ENCODE measurements at places on chromosomes 12 and 14.

GRCh38 chr14:24260026-24260779, 2.8 kb downstream of the TGM1 start:
- ATAC-seq, result no peak

- no peak for ATAC-seq
Observed at GRCh38 chr12:121003650-121004049, 12.6 kb downstream of the C12orf43 start.

- ATAC-seq, result no peak
Observed at GRCh38 chr14:71113376-71113775, 206.1 kb downstream of the PCNX1 start.

GRCh38 chr14:35193161-35193560, 70.8 kb downstream of the PRORP start:
- no peak for ATAC-seq

DNA sequence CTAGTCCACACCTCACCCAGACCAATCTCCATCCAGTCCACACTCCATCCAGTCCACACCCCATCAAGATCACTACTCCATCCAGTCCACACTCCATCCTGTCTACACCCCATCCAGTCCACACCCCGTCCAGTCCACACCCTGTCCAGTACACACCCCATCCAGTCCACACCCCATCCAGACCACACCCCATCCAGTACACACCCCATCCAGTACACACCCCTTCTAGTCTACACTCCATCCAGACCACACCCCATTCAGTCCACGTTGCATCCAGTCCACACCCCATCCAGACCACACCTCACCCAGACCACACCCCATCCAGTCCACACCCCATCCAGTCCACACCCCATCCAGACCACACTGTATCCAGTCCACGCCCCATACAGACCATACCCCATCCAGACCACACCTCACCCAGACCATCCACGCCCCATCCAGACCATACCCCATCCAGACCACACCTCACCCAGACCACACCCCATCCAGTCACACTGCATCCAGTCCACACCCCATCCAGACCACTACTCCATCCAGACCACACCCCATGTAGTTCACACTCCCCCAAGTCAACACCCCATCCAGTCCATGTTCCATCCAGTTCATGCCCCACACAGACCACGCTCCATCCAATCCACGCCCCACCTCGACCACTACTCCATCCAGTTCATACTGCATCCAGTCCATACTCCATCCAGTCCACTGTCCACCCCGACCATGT, 116.6 kb upstream of the RTL1 start:
- no peak for ATAC-seq

DNA sequence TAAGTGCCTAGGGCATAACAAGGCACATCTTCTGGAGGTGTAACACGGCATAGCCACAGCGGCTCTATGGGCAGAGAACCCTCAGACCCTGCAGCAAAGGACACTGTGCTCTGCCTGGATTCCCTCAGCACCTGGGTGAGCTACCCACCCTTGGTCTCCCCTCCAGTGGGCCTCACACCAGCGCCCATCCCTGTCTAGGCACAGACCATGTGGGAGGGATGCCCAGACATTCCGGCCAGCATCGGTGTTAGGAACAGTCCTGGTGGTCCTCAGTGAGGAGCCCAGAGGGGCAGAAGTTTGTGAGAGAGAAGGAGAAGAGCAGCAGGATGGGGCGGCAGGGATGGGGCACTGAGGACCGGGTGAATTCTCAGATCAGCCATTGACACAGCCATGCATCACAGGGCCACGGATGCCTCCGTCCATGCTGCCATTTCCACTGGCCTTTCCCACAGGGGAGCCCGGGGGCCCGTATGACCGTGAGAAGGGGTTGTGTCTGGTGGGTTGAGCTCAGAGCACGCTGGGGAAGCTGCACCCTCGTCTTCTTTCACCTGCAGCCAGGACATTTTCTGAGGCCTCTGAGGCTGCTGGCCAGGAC, 282.7 kb upstream of the SFSWAP start:
- no peak for ATAC-seq
